ENCODE measurements at places on chromosomes 13 and 19.

GRCh38 chr13:112905619-112905989, 63.4 kb upstream of the MCF2L start:
- DNase-seq: no peak

DNA sequence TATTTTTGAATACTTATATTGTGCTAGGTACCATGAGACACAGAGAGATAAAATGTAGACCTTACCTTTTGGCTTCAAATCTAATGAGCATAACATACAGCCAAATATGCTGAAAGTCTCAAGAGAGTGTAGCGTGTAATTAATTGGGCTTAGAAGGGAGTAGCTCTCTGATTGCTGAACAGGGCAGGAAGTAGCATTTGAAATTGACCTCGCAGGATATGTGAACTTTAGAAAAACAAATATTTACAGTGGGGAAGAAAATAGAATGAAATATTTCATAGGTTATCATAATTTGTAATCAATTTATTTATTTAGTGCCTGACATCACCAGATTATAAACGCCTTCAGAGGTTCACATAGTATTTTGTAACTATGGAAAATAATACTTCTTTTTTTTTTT, 327.1 kb downstream of the RFC3 start:
- DNase-seq: no peak

DNA sequence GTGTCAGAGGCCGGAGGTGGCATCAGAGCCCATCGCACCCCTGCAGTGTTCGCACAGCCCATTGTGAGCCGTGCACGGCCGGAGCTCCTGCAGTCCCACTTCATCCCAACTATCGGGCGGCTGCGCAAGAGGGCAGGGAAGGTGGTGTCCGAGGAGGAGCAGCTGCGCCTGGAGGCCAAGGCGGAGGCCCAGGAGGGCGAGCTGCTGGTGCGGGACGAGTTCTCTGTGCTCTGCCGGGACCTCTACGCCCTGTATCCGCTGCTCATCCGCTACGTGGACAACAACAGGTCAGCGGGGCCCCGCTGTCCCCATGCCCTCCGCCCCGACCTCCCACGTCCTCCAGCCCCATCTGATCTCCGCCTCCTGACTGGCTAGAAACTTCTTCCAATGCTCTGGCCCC, 85.7 kb downstream of the RYR1 start:
- DNase-seq: no peak

- DNase-seq: no peak
These were observed 127.1 kb upstream of the SPACA7 start for GRCh38 chr13:112248862-112249592.

DNA sequence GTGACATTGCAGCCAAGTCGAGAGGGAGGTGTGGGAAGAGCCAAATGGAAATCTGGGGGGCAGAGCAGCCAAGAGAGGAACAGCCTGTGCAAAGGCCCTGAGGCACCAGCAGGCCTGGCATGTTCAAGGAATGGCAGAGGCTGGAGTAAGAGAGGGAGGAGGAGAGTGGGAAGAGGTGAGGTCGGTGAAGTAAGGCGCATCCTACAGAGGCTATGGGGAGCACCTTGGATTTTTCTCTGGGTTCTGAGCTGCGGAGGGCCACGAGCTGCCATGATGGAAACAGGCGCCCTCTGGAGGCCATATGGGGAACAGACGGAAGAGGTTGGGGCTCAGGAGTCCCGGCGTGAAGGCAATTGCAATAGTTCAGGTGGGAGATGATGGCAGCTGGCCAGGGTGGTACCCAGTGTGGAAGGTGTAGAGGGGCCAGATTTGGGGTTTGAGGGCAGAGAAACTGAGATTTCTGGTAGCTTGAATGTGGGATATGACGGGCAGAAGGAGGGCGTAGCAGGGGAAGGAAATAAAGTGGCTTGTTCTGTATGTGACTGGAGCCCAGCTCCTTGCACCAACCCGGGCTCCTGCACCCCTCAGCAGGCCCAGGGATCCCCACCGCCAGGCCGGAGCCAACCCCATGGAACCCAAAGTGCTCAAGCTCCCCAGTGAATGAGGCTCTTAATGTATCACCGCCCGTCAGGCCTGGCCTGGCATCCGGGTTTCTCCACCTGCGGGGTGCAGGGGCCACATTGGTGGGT, 20.5 kb upstream of the STRN4 start:
- peak; percentile 73 for DNase-seq

DNA sequence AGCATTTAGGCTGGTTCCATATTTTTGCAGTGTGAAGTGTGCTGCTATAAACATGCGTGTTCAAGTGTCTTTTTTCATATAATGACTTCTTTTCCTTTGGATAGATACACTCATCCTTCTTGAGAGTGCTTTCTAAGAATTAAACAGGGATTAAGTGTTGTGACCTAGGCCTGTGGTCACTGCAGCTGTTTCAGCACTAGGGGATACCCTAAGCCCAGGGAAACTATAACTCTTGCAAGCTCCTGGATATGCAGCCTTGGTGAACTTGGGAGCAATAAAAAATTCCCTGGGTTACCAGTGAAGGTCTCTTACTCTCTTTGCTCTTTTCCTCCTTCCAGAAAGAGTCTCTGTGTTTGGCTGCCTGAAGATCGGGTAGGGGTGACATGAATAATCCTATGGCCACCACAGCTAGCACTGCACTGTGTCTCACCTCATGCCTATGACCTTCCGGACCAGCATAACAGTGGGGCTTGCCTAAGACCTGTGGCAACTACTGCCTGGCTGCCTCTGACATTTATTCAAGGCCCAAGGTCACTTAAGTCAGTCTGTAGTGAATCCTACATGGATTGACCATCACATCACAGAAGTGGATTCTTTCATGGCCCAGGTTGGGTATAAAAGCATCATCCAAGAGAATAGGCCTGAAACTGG, 799.7 kb downstream of the DACH1 start:
- DNase-seq: no peak

- no peak for DNase-seq
These were observed 9.0 kb upstream of the LTBP4 start for GRCh38 chr19:40592170-40592569.

- DNase-seq: no peak
These were observed 363.6 kb upstream of the NBEA start for GRCh38 chr13:34578471-34578870.

DNA sequence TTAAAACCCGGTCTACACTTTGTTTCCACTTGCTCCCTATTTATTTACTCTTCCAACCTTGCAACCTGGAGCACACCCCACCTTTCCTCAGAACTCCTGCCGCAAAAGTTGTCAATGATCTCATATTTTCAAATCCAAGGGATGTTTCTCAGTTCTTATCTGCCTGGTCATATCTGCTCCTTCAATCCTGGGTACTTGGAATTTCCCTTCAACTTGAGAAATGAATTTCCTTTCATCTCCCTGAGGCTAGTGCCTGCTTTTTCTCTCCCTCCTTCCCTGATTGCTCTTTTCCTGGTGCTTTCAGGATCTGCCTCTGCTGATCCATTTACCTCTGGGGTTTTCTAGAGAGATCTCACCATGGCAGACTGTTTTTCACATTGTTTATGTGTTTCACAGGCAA, 154.8 kb upstream of the IRS2 start:
- no peak for DNase-seq

DNA sequence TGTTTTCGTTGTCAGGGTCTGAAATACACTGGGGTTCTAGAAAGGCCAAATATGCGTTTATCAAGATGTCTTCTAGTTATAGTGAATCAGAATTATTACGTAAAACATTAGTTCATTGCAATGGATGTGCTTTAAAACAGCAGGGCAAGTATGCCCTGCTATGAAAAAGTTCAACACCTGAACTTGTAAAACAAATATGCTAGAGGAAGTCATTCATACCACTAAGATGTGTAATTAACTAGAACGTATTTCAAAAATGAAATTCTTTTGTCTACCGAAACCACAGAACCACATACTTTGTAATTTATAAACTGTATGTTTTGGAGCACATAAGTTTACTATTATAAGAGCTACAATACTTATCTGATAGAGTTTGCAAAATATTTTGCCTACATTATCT, 266.2 kb downstream of the KCTD12 start:
- DNase-seq: no peak

- DNase-seq: no peak
These were observed 37.3 kb downstream of the NFIC start for GRCh38 chr19:3403489-3404323.

All from stimulated activated CD4-positive, alpha-beta T cell treated with anti-CD3 and anti-CD28 coated beads, Interleukin-4, amount 100 ng/mL, for 24 hours (primary cell).